NCI-H510A treated with DMSO at 0.1 percent for 48 hours (cell line): ENCODE measurements at places on chromosomes 4 and X.

GRCh38 chr4:38582889-38583470 lies 81.0 kb upstream of the KLF3 start:
- DNase-seq = peak; percentile 13

- DNase-seq = no peak
Observed at GRCh38 chr4:7767526-7767925, 172.1 kb downstream of the AFAP1 start.

DNA sequence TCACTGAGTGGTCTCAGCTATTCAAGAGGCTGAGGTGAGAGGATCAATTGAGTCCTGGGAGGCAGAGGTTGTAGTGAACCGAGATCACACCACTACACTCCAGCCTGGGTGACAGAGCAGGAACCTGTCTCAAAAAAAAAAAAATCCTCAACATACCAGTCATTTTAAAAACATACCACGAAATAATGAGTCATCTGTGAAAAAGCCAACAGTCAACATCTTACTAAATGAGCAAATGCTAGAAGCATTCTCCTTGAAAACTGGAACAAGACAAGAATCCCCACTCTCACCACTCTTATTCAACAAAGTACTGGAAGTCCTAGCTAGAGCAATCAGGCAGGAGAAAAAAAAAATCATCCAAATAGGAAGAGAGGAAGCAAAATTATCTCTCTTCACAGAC lies 104.0 kb upstream of the ARHGEF9 start:
- DNase-seq = no peak

- DNase-seq = no peak
Observed at GRCh38 chr4:153792618-153793247, 3.9 kb upstream of the SFRP2 start.

DNA sequence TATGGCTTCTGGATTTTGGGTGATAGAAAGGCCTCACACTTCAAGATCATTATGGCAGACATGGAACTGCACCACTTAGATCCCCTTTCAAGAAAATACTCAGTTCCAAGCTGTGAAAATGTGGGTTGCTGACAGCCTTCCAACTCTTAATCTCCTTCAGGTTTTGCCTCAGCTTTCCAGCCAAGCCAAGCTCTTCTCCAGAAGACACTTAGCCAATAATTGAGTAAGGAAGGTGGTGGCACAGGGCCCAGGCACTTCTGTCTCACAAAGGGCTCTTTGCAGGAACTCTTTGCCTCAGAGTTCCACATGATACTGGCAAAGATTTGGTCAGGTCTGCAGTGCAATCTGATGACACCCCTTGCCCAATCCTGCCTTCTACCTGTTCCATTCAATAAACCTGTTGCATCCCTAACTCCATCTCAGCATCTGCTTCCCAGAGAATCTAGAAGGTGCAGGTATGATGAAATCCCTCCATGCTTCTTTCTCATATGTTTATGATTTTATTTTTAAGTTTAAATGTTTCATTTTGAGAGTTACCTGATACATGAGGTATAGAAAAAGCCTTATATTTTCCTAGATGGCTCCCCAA lies 30.6 kb downstream of the ANXA5 start:
- no peak for DNase-seq

- DNase-seq = peak; percentile 41
Observed at GRCh38 chr4:25011135-25011866, 19.4 kb downstream of the LGI2 start.

DNA sequence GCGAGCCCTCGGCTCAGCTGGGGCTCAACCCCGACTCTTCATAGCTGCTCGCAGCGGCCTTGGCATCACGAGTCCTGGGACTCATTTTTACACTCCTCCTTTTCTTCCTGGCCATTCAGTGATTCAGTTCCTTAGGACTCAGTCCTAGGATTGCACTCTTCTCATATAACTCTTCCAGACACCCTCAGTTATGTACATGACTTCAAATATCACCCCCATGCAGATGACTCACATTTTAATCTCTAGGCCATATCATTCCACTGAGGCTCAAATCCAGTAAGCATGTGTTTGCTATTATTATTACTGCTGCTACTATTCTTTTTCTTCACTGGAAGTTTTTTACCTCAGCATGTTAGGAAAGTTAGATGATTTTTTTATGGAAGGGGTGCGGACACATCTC lies 14.4 kb downstream of the ITGB1BP2 start:
- no peak for DNase-seq

GRCh38 chrX:40964633-40965586 lies 120.3 kb upstream of the USP9X start:
- no peak for DNase-seq

DNA sequence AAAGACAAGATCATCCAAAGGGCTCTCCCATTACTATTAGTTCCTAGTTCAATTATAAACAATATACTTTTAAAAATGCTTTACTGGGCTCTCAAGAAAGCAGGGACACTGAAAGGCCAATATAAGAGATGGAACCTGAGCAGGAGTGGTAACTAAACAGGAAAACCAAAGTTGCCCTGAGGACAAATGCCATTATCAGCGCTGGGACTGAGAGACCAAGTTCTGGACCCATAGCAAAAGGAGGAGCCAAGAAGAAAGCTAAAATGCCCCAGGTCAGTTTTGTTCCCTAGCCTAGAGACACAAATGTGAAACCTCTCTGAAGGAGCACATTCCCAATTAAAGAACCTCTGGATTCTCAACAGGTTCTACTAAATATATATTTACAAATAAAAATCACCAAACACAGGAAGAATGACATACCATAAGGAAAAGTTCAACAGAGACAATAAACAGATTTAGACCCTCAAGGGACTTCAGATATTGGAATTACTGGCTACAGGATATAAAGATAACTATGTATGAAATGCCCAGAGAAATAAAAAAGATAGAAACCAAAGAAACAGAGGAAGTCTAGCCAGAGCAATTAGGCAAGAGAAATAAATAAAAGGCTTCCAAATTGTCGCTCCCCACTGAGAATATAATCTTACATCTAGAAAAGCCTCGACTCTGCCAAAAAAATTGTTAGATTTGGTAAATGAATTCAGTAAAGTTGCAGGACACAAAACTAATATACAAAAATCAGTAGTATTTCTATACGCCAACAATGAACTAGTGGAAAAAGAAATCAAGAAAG lies 67.1 kb downstream of the KLHL8 start:
- DNase-seq = no peak

DNA sequence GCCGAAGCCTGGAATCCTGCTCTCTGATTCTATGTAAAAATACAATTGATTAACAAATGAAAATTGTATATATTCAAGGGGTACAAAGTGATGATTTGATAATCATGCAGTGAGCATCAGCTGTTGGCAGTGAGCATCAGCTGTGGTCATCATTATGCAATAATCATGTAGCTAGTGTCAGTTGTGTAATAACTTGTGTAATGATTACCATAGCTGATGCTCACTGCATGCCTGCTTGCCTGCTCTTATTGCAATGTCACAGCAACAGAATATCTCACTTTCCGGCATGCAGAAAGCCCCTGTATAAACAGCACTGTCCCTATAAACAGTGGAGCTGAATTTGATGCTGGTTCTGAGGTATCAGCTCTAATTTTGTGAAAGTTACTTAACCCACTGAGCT lies 46.8 kb downstream of the SULT1B1 start:
- DNase-seq = peak; percentile 40

DNA sequence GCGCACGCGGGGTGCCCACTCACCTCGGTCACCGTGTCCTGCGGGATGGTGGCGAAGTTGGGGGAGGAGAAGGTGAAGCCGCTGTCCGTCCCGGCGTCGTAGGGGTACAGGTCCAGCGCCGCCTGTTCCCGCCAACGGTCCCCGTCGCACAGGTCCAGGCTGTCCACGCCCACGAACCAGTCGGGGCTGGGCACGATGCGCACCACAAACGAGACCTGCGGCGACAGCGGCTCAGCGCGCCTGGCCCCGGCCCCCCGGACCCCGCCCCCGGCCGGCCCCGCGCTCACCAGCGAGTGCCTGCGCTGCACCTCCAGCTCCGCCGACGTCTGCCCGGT lies 1.4 kb downstream of the SPON2 start:
- DNase-seq = no peak

DNA sequence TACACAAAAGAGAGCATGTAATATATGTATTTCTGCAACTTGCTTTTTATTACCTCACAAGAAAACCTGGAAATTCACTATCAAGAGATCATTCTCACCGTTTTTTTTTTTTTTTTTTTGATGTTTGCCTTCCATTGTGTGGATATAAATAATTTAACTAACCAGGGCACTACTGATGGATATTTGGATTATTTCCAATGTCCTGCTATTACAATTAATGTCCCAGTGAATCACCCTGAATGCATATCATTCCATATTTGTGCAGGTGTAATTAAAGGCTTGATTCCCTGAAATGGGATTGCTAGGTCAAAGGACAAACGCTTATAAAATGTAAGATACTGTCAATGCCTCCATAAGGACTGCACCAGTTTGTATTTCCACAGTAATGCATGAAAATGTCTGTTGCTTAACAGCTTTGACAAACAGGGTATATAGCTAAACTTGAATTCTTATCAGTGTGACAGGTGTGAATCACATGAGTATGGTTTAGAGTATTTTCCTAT lies 87.8 kb downstream of the NCAPG start:
- no peak for DNase-seq

DNA sequence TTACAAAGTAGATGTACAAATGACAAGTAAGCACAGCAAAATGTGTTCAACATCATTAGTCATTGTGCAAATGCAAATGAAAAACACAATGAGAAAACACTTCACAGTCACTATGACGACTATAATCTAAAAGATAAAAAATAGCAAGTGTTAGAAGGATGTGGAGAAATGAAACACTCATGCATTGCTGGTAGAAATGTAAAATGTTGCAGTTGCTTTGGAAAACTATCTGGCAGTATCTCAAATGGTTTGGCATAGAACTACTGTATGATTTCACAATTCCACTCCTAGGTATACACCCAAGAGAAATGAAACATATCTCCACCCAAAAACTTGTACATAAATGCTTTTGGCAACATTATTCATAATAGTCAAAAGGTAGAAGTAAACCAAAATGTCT lies 459.7 kb upstream of the TRAM1L1 start:
- DNase-seq = no peak

GRCh38 chr4:1490011-1490653 lies 83.9 kb upstream of the NKX1-1 start:
- no peak for DNase-seq

DNA sequence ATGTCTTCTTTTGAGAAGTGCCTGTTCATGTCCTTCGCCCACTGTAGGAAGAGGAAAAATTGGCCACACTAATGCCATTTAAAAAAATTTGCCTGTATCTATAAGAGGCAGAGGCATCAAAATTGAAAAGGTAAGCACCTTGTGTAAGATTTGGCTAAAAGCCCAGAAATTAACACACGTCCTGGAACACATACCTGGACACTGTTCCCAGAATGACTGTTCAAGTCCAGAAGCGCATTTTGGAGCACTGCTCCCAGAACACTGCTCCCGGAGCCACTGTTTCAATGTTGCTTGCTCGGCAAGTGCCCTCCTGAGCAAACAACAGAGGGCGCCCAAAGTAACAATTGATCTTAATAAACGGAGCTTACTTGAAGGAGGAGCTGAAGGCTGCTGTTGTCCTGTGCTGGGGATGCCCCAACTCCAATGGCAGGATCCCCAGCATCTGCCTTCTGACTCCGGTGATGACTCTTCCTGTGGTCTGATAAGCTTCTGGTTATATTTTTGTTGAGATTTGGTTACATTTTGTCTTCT lies 1958.6 kb downstream of the C4orf33 start:
- no peak for DNase-seq

DNA sequence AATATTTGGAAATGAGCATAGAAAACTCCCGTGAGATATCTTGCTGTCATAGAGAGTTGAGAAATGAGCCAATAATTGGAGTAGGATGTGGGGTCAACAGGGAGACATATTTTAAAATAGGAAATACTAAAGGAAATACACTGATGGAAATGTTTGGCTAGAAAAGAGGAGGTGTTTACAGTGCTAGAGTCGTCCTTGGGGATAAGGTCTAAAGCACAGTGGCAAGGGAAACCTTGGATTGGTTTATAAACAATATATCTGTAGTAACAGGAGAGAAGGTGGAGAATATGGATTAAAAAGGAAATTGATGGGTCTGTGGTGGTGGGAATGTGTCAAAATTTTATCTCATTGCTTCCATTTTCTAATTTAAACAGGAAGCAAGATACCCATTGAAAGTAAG lies 82.1 kb downstream of the PPEF2 start:
- no peak for DNase-seq

GRCh38 chrX:39930786-39931528 lies 166.8 kb downstream of the BCOR start:
- no peak for DNase-seq

DNA sequence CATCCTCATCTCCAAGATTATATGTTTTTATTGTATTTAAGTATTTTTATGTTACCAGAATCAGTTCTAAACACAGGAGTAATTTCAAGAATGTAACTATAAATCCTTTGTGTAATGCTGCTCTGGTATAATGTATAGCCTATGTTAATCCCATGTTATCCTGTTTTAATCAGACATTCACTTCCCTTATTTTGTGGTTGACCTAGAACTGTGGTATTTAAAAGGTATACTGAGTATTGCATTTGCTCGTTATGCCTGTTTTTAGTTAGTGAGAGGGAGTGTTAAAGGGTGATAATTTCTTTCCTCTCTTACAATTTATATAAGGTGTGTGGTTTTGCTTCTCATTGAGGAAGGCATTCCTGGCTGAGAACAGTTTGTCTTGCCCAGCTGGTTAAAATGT lies 26.2 kb downstream of the MTM1 start:
- no peak for DNase-seq

- no peak for DNase-seq
Observed at GRCh38 chrX:65463550-65463949, 71.0 kb downstream of the LAS1L start.

- DNase-seq = no peak
Observed at GRCh38 chrX:39159921-39160507, 358.8 kb downstream of the MID1IP1 start.

GRCh38 chr4:168917138-168917779 lies 92.8 kb downstream of the CBR4 start:
- DNase-seq = peak; percentile 40

GRCh38 chr4:145061318-145061920 lies 36.6 kb downstream of the ANAPC10 start:
- peak; percentile 68 for DNase-seq

DNA sequence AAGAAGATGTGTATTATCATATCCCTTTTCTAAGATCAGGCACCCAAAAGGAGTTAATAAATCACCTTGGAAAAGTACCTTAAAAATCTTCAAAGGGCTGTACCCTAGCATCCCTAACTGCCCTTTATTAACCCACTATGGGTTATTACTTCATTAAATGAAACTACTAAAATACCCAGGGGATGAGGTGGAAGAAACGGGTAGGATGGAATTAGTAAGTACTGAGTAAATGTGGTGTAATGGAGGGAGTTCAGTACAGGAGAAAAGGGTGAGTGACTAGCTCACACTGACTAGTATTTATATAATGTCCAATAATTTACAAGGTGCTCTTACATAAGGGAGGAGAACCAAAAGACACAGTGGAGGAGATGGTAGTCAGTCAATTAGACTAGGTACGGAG lies 51.0 kb upstream of the RASGEF1B start:
- DNase-seq = no peak

GRCh38 chr4:52877694-52878093 lies 15.6 kb downstream of the RASL11B start:
- no peak for DNase-seq
